ENCODE measurements at places on chromosomes 4 and X.

DNA sequence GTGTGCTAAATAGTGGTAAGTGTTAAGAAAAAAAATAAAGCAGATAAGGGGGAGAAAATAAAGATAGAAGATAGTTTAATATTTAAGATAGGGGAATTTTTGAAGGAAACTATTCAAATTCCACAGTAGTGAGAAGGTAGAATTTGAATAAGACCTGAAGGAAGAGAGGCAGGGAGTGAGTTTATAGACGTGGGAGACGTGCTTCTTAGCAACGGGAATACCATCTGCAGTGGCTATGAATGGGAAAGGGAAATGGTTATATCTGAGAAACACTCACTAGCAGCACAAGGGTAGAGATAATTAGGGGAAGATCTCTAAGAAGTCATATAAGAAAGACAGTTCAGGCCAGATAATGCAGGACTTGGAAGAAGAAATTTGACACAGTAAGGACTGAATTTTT is 854.5 kb upstream of the EPHA5 start:
- no peak for DNase-seq

DNA sequence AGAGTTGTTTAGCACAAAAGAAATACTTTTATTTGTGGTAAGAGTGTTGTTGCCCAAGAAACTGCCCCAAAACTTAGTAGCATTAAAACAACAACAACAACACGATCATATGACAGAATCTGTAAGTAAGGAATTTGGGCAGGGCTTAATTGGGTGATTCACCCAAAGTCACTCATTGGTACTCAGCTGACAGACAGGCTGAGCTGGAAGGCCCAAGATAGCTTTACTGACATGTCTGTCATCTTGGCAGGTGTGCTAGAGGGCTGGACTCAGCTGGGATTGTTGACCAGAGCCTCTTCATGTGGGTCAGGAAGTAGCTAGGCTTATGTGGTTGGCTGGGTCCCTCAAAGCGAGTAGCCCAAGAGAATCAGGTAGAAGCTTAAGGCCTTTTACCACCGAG is 52.3 kb downstream of the KIAA0232 start:
- DNase-seq = no peak

- DNase-seq = no peak
Observed at GRCh38 chr4:24164054-24164693, 274.3 kb upstream of the PPARGC1A start.

DNA sequence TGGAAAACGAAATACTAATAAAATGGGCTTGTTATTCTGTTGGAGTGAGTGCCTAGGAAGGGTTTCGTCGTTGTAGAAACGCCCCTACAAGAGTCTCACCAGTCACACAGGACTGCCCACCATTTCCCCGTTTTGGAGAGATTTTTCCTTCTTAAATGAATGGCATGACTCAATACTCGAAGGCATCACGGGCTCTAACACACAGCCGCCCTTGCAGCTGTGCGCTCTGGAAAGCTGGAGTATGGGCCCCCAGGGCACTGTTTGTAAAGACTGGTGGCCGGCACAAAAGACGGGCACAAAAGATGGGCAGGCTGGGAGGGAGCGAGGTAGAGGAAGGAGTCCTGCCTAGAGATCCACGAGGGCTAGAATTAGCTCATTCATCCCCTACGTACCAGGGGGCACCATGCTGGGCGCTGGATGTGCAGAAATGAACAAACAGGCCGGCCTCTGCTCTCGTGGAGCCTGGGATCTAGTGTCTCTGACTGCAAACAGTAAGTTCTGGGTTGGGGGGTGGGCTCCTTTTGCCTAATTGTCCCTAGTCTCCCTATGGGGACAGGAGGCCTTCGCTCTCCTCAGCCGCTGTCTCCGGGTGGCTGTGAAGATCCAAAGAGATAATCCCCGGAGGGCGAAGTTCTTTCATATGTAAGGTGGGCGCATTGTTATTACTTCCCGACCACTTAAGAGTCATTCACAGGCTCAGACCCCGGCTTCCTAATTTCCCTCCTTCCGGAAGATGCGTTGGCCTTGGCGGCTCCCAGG is 1.0 kb upstream of the SFRP2 start:
- no peak for DNase-seq

DNA sequence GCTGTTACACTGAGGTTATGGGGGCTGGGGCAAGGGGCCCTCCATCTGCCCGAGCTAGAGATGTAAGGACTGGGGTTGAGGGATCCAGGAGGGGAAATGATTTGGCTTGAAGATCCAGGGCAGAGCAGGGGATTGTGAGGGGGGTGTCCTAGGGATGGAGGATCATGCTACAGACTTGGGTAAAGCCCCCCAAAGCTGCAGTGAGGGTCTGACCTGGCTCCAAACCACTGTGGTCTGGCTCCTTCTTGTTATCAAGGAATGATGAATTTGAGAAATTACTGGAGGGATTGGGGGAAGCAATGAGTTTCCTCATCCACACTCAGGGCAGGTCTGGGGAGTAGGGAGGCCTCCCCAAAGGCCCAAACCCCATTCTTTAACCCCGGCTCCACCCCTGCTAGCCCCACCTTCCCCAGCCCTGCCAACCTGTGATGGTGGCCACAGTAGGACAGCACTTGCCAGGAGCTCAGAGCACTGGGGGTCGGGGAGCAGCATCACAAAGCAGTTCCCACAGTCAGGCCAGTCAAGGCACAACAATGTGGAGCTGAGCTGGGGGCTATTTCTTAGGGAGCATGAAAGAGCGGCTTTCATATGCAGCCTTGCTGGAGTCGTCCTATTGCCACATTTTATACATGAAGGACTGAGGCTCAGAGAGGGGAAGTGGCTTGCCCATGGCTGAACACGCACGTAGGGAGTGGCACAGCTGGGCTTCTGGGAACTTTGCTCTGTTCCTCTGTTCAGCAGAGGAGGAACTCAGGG is 165.5 kb downstream of the EFNB1 start:
- DNase-seq = no peak

- DNase-seq = no peak
Observed at GRCh38 chrX:47607091-47607490, 12.6 kb downstream of the SYN1 start.

GRCh38 chr4:151688003-151688784 is 72.6 kb downstream of the GATB start:
- no peak for DNase-seq

GRCh38 chr4:158253350-158253980 is 43.2 kb downstream of the TMEM144 start:
- DNase-seq = no peak

GRCh38 chr4:179151770-179152169 is 1709.5 kb upstream of the AGA start:
- no peak for DNase-seq

DNA sequence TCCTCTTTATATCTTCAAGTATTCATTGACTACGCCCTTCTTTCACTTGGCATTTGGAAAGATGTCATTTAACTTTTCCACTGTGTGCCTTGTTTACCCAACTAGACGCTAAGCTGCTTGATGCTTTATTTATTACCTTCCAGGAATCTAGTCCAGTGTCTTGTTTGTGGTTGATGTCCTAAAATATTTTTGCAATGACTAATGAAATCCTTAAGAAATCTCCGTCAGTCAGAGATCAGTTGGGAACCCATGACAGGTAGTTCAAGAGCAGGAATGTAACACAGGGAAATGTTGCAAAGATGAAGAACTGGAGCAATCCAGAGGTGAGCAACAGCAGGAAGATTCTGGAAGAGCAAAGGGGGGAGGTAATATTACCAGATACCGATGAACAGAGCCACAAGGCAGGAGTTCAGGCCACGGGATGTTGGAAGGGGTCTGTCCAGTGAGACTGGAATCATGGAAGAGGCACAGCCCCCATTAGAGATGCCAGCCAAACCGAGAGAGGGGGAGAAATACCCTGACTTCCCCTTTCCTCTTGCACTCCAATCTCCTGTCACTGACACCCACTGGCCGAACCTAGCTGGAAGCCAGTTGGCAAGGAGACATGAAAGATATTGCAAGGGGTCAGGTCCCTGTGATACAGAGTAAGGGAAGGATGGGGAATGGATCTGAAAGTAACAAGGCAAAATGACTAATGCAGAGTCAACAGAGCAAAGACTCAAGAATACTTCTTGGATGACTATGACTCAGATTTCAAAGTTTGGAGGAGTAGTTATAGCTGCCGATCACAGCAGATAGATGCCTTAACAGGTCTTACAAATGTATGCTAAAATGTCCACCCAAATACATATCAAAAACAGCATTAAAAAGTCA is 62.7 kb upstream of the PHKA2 start:
- DNase-seq = no peak

GRCh38 chr4:25901030-25901430 is 13.0 kb upstream of the SMIM20 start:
- no peak for DNase-seq

DNA sequence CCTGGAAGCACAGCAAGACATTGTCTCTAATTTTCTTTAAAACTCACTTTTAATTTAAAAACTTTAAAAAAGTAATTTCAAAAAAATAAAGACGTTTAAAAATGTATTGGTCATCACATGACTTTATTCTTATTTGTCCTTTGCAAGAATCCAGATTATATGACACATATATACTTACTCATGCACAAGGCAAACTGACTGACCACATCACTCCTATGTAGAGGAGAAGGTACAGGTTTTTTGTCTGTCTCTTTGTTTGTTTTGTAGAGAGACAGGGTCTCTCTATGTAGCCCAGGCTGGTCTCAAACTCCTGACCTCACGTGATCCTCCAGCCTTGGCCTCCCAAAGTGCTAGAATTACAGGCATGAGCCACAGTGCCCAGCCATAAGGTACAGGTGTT is 28.6 kb downstream of the MAML3 start:
- no peak for DNase-seq

DNA sequence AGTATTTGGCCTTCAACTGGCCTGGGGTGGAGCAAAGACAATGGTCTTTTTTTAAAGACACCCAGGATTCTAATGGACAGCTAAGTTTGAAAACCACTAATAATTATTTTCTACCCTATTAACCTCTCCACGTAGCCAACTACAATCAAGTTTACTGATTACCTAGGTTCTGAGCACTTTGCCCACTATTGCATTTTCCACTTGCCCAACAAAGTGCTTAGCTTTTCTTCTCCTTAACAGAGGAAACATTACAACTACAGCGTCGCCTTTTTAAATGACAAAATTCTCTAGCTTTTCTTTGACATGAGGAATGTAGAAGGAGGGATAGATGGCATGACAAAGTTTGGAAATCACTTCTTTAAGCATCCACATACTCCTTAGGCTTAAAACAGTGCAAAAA is 2.0 kb downstream of the CHIC2 start:
- DNase-seq = no peak

- DNase-seq = no peak
Observed at GRCh38 chr4:128675083-128675482, 134.4 kb upstream of the JADE1 start.

- no peak for DNase-seq
Observed at GRCh38 chr4:179797738-179798137, 2355.5 kb upstream of the AGA start.

- no peak for DNase-seq
Observed at GRCh38 chrX:131577999-131578734, 34.3 kb downstream of the OR13H1 start.

GRCh38 chrX:154495472-154495922 is 5.1 kb upstream of the SLC10A3 start:
- no peak for DNase-seq

GRCh38 chr4:3290476-3290875 is 2.3 kb upstream of the RGS12 start:
- no peak for DNase-seq

DNA sequence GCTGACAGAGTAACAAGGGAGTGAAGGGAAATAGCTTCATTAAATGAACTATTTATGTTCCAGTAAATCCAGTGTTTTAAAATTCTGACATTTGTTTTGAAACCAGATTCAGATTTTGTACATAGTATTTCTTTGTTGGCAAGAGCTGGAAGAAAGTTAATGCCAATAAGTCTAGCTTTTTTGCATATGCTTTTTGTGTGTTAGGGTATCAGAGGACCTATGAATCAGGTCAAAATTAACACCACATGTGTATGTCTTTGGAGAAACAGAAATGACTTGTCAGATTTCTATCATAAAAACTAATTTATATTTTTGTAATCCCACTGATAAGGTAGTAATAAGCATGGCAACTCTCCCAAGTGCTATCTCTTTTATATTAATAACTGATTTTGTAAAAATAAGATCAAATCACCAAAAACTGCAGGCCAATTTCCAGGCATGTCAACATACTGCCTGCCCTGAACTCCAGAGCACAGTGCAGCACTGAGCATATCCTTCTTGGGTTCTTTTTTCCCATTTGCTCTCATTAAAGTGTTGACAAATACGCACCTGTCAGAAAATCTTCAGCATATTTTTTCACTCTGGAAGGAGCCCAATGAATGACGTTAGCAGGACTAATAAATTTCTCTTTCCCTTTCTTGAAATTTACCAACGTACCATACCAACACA is 65.5 kb downstream of the SH3RF1 start:
- no peak for DNase-seq

DNA sequence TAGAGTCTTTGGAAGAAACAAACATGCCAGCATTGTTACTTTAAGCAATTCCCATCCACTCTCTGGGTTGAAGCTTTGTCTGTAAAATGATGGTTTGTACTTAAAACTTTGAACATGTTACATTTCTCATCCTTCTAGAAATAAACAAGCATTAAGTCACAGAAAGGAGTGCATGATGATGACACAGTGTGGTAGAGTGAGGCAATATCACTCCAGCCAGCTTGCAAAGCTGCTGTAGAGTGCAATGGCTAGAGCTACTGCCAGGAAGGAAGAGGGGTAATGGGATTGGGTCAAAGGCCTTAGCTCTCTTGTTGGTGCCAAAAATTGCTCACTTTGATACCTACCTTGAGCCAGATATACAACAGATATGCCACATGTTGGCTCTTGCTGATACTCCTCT is 12.3 kb upstream of the ENOX2 start:
- DNase-seq = no peak

All from Peyer's patch (tissue), 4 donors.